Urinary bladder (tissue), 4 donors: ENCODE measurements at places on chromosomes 7 and 10. TPM values are rescaled to one million over a fixed set of nuclear protein-coding genes. Genes with fewer than 3 reads are reported as not detected.

The WDR86 gene
- 6.8 TPM for total RNA-seq

The CAMK1D gene
- 7.6 TPM for total RNA-seq

The GPR26 gene
- total RNA-seq: not detected

The GTPBP10 gene
- total RNA-seq: 32.9 TPM

The WDR11 gene
- total RNA-seq: 101 TPM

The DNAH11 gene
- 0.32 TPM for total RNA-seq

The UNC5B gene
- 12.8 TPM for total RNA-seq

The LRIT1 gene
- not detected for total RNA-seq

The SPDYE1 gene
- total RNA-seq: not detected

DNA sequence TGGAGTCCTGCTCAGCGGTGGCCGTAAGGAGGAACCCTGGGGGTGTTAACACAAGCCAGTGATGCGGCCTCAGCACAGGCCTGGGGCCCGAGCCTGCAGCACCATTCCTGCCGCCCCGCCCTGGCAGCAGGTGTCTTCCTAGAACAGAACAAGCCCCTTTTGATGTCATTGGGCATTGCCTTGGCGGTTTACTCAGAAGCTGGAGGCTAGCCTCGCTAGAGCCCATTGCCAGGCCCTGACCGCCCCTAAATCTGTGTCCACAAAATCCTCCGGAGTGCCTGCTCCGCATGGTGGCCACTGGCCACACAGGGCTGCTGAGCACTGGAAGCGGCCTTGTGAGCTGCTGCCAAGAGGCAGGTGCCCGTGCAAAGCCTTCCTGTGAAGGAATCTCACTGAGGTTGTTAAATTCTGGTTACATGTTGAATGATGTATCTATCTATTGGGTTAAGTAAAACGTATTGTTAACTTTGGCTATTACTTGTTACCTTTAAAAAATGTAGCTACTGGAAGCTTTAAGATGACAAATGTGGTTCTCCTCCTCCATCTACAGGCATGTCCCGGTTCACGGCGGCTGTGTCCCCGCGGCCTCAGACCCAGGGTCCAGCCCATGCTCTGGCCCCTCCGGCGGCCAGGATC, 1.2 kb upstream of the INPP5A start:
- no peak for DNase-seq

DNA sequence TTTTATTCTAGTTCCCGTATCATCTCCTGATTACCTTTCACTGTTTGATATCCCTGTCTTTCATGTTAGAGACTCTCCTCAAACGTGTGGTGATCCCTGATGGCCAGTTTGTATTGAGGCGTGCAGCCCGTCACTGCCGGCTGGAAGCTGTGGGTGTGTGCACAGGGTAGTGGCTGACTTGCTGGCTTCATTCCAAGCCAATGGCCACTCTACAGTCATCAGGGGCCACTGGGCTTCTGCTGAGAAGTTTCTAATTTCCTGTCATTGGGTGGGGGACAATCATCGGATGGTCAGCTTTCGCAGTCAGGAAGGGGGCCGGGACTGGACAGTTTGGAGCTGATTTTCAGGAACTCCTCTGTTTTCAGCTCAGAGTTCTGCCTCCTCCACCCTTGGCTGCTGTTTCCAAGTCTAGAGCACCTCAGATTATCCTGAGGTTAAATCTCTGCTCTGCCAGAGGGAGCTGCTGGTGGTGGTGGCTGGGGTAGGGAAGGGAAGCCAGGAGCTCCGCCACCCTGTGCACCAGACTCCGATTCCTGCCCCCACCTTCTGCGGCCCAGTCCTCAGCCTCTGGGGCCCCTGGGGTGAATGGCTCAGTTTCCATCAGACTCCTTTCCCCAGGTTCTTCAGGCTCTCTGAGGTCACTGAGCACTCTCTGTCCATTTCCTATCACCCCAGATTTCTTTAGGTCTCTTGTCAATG, 34.9 kb downstream of the BAIAP2L1 start:
- DNase-seq: no peak

DNA sequence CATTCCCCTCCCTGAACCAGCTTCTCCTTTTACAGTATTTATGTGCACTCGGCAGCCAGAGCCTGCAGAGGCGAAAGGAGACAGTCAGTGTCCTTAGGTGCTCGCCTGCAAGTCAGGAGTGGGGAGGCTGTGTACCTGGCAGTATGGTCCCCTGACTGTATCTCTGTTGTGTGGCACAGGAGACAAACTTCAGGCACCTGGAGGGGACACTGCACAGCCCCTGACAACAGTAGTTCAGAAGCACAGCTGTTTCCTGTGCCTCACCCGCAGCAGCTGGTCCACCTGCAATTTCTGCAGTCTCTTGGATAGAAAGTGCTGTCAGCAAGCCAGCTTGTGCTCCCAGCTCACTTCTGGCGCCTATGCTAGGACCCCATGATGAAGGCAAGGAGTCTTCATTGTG, 73.4 kb upstream of the LAMB4 start:
- DNase-seq: no peak

DNA sequence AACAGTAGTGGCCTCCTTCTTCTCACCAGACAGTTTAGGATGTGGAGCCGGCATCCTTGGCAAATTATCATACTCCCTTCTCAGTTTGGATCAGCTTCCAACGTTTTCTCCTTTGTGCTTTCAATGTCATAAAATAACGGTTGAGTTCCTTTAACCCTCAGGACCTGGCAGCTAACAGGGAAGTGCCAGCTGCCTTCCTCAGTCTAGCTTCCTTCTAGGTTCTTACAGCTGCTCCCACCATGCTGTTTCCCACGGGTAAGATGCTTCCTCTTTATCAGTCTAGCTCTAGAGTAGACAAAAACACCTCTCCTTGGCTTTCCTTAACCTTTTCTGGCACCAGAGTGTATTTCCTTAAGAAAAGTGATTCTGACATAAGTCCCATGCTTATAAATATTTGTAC, 33.2 kb downstream of the BLVRA start:
- DNase-seq: no peak

DNA sequence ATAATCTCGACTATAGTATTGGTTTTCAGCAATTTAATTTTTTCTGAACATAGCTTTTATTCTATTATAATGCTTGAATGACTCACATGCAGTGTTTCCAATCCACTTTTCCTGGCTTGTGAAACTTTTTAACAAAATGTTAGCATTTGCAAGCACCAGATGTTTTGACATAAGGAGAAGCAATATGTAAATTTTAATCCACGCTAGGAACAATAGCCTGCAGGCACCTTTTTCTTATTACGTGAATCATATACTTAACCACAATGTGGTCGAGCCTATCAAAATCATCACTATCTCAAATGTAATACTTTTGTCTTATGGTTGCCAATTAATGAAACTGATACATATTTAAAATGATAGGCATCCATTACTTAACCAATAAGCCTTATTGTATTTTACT, 97.1 kb downstream of the TFEC start:
- no peak for DNase-seq

- no peak for DNase-seq
These were observed 18.0 kb downstream of the SH2B2 start for GRCh38 chr7:102304668-102305067.

DNA sequence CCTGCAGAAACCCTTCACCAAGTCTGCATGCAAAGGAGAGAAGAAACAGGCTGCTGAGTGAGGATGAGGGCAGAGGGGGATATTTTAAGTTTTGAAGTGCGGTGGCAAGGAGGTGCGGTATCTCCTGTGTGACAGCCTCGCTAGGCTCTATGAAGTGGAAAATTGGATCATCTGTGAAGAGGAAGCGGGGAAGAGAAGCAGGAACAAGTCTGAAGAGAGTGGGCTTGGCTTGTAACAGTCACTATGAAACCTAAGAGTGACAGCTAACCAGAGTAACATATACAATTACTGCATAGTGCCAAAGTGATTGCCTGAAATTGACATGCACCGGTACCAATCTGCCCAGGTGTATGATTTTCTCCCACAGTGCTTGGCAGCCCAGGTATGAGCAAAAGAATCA, 287.5 kb upstream of the KLF14 start:
- DNase-seq: no peak

DNA sequence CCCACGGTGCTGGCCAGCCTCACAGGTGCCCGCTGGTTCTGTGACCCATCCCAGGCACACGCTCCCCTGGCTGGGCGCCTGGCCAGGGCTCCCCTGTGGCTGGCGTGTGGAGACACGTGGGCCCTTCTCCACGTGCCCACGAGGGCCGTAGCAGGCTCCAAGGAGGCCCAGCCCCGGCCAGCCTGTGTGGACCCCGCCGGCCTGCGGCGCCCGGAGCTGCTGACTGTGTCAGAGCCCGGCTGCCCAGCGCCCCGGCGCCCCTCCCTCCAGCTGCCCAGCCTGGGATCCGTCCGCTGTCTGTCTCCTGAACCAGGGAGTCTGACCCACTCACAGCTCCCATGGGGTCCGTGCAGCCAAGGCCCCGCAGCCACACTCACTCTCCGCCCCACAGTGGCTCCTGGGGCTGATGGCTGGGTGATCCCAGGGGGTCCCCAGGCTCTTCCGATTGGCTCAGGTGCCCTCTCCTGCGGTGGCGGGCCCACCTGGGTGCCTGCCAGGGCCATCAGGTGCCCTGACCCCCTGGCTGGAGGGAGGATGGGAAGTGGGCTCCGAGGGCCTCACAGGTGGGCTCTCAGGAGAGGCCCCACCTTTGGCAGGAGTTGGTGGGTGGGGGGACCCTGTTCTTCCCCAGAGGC, 9.6 kb downstream of the TMEM184A start:
- no peak for DNase-seq

GRCh38 chr10:43415544-43415943, 6.6 kb upstream of the HNRNPF start:
- DNase-seq: no peak

DNA sequence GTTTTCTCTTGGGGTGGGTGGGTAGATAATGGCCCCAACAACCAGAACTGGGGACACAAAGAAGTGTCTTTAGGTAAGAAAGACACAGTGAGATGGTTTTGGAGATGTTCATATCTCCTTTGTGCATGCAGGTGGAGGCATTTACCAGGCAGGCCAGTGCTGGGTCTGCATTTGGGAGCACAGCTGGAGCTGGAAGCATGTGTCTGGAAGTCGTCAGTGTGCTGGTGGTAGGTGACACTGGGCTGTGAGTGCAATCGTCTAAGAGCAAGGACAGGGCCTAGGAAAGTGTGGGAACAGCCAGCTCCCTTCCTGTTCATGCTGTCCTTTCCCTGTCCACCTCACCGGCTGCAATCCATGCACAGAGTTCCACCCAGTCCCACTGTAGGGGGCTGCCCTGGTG, 88.3 kb upstream of the ZNF32 start:
- no peak for DNase-seq

- DNase-seq: no peak
These were observed 28.8 kb upstream of the KMT2E start for GRCh38 chr7:104985259-104985617.

- no peak for DNase-seq
These were observed 113.9 kb downstream of the CACNB2 start for GRCh38 chr10:18254086-18254485.

DNA sequence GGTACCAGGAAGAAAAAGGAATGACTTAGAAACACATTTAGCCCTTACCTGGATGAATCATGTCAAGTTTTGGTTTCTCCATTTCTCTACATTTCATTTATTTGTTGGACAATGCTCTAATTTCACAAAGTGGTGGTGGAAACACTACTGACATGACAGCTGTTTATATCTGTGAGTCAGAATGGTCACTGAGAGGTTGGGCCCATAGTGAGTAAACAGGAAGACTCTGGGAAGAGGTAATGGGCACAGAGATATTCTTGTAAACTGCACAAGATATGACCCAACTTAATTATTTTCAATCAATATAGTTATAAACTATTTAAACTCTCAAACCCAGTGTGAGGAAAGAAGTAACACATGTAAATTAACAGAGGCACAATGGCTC, 176.3 kb upstream of the MEOX2 start:
- no peak for DNase-seq

DNA sequence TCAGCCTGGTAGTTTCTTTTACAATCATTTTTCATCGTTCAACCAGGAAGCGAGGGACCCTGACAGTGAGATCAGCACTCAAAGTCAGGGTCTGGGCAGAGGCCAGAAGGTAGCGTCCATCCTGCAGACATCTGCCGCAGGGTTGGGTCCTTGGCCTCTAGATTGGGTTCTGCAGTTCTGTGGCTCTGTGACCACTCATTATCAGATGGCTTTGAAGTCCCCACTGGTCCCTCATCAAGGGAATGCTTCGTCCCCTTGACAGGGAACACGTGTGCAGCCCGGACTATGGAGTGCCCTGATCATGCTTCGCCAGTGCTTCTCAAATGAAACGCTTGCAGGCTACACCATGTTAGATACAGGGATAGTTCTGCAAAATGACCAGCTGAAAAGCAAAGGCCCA, 64.1 kb downstream of the FRMPD2 start:
- no peak for DNase-seq

DNA sequence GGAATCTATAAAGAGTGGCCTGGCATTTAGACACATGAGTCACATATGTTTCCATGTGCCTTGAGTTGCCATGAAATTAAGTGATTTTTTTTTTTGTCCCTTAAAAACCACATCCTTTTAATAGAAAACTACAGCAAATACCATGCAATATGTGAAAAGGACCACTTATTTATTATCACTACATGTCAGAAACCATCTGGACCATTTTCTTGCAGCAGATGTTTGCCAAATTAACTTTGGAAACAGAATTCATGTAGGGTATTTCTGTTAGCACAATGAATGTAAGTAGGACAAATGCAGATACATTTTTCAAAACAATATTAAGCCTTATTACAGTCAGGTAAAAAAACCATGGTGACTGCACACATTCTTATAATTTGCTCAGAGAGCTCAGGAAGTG, 230.6 kb downstream of the REEP3 start:
- DNase-seq: no peak

- DNase-seq: peak; percentile 25
These were observed 289.9 kb upstream of the SP8 start for GRCh38 chr7:21076574-21076973.

DNA sequence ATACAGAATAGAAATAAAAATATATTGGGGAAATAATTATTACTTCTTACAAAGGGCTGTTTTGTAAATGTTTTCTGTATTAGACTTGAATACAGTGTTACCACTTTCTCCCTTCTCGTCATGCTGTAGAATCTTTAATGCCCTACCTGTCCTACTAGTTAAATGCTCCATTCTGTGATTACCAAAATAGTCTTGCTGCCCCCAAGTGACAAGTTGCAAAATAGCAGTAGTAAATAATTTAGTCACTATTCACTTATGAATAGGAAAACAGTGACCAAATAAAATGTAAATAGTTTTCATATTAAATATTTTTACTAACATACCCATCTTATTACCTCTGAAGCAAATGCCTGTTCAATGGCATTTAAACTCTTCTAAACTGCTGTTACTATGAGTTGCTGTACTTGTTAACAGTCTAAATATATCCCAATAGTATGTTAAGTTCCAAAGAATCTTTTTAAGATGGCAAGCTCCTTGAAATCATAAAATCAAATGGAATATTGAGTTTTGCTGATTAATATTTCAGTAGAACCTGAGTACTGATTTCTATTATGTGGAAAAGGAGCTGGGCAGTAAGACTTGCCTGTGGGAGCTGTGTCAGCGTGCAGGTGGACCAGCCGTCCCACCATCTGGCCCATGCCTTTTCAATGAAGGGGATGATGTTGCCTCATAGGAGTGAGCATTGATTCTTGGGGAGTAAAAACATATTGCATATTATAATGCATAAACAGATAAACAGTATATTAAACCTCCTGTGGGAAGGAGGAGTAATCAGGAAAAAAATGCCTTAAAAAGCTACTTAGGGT, 18.1 kb upstream of the OIT3 start:
- no peak for DNase-seq
